ENCODE measurements at places on chromosomes 1 and 21. TPM values are rescaled to one million over a fixed set of nuclear protein-coding genes. Genes with fewer than 3 reads are reported as not detected.

Gene SAMD11
- total RNA-seq = 5.8 TPM

Gene LEFTY2
- total RNA-seq = not detected

Gene KANK4
- not detected for total RNA-seq

Gene ANKRD34A
- 0.29 TPM for total RNA-seq

Gene IL10RB
- total RNA-seq = 26.8 TPM

Gene CD2
- not detected for total RNA-seq

Gene RPS6KA1
- 111 TPM for total RNA-seq

DNA sequence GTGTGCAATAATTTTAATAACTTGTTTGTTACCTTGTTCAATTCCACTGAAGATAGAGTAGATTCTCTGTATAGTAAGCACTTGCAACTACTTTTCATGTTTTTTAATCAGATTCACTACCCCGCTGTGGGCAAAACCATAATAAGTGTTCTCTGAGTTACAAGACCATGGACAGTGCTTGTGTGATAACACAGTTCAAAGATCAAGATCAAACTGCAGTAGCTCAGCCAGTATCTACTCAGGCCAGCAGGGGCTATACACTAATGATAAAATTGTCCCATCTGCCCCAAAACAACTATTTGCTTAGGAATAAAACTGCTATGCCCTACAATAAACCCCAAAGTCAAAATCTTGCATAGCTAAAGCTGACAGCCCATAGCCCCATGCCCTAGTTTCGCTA, 129.6 kb downstream of the LRRC7 start:
- no peaks in the 10 kb centered on the region for H3K27me3 ChIP-seq
- H3K36me3 ChIP-seq = no peaks in the 10 kb centered on the region
- H3K27ac ChIP-seq = no peak overlapping the region
- H3K4me1 ChIP-seq = peaks cover 4% of the 10 kb centered on the region

- H3K4me3 ChIP-seq = no peak overlapping the region
- no peaks in the 10 kb centered on the region for H3K4me1 ChIP-seq
- H3K36me3 ChIP-seq = no peaks in the 10 kb centered on the region
- no peak overlapping the region for H3K27ac ChIP-seq
- no peak for DNase-seq
Observed at GRCh38 chr1:202229376-202229775, 35.8 kb downstream of the LGR6 start.

- peak; percentile 62 for DNase-seq
- H3K27me3 ChIP-seq = no peaks in the 10 kb centered on the region
- no peak overlapping the region for H3K4me3 ChIP-seq
Observed at GRCh38 chr1:48069662-48070395, 72.6 kb upstream of the TRABD2B start.

- DNase-seq = no peak
- H3K4me3 ChIP-seq = no peak overlapping the region
- H3K27me3 ChIP-seq = no peaks in the 10 kb centered on the region
- no peaks in the 10 kb centered on the region for H3K36me3 ChIP-seq
- H3K27ac ChIP-seq = no peak overlapping the region
Observed at GRCh38 chr1:228030451-228031201, 23.8 kb downstream of the WNT3A start.

DNA sequence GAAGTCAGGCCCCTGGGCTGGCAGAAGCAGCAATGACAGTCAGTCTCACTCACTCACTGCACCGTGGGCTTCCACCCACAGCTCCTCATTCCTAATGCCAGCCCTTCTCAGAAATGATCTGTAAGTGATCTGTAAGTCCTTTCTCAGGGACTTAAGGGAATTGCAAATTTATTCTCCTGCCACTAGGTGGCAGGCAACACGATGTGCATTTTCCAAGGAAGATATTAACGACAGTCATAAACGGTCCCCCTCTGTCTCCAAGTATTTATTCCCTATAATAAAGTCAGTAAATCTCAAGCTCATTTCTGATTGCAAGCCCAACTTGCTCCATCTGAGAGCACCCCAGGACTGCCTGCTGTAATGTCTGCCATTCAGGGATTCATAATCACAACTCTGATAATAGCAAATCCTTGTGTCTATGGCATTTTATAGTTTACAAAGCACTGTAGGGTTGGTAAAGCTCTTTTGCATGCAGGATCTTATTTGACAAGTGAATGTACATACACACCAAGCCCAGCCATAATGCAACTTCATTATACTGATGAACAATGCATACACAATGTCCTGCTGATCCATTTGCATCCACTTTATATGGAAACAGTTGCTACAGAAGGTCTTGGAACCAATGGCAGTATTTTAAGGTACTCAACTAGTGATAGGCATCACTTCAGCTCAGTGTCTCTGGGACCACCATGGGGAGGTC, 380.5 kb upstream of the CAMK1G start:
- H3K36me3 ChIP-seq = no peaks in the 10 kb centered on the region
- H3K27ac ChIP-seq = no peak overlapping the region
- H3K4me3 ChIP-seq = no peak overlapping the region

GRCh38 chr1:109669246-109669948, 1.5 kb downstream of the GSTM2 start:
- H3K27ac ChIP-seq = no peak overlapping the region
- H3K36me3 ChIP-seq = no peaks in the 10 kb centered on the region
- no peak for DNase-seq

DNA sequence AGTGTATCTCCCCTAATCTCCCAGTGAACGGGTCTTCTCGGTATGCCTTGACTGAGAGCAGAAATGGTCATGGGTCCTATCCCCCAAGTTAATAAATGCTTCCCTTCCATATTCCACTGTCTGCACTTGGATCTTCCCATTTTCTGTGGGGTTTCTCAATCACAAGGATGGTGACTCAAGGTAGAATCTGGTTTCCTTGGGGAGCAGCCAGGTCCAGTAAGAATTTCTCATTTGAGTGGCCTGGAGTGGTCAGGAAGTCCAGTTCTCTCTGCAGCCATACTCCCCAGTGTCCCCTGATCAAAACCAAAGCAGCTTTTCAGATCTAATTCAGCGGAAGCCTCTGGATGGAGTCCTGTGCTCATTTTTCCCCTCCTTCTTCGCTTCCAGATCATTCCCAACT, 14.8 kb upstream of the SLC27A3 start:
- DNase-seq = no peak
- no peaks in the 10 kb centered on the region for H3K4me1 ChIP-seq
- H3K27me3 ChIP-seq = no peaks in the 10 kb centered on the region
- no peak overlapping the region for H3K4me3 ChIP-seq

DNA sequence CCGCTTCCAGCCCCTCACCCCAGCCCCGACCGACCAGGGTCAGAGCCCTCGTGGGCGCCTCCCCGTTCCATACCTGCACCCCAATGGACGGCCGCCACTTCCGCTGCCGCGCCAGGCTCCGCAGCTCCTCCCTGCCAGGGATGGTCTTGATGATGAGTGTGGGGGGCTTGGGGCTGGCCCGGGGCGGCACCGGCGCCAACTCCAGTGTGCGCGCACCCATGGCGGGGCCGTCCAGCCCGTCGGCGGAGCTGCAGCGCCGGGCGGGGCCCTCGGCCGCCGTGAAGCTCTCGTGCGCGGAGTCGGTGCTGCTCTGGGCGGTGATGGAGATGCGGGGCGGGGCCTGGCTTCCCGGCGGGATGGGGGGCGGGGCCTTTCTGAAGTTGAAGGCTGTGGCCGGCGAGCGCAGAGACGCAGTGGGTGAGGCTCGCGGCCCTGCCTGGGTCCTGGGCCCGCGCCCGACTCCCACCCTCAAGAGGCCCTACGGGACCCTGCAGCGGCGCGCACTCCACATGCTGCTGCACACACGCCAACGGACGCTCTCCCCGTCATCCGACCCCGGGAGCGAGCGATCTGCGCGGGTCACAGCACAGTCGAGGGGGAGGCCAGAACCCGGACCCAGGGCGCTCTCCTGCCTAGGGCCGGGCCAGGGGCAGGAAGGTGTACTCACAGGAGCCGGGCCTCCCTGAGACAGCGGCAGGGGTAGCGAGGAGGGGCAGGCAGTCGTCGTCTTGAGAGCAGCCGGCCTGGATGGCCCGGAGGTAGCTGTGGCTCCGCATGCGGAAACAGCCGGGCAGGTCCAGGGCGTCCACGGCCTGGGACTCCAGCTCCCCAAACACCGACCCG, 26.1 kb upstream of the SMIM12 start:
- H3K36me3 ChIP-seq = no peaks in the 10 kb centered on the region
- H3K27me3 ChIP-seq = peaks cover 26% of the 10 kb centered on the region
- no peak overlapping the region for H3K4me3 ChIP-seq

GRCh38 chr1:43241413-43241836, 28.4 kb upstream of the TMEM125 start:
- H3K4me1 ChIP-seq = peaks cover 9% of the 10 kb centered on the region
- no peaks in the 10 kb centered on the region for H3K36me3 ChIP-seq
- H3K27ac ChIP-seq = no peak overlapping the region
- DNase-seq = peak; percentile 84
- no peak overlapping the region for H3K4me3 ChIP-seq

GRCh38 chr1:206719169-206719839, 34.6 kb downstream of the MAPKAPK2 start:
- H3K4me1 ChIP-seq = peaks cover 57% of the 10 kb centered on the region
- no peak overlapping the region for H3K27ac ChIP-seq
- no peaks in the 10 kb centered on the region for H3K27me3 ChIP-seq
- DNase-seq = no peak

DNA sequence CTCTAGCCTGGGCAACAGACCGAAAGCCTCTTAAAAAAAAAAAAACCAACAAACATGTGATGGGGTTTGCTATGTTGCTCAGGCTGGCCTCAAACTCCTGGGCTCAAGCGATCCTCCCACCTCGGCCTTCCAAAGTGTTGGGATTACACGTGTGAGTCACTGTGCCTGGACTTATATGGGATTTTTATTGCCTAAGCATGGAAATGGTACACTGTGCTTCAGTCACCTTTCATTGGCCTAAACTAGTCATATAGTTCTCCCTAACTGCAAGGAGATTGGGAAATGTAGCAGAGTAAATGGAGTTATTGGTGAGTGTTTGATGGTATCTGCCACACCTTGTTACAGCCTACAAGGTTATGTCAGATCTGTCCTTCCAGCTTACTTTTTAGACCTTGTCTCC, 17.2 kb upstream of the MEF2D start:
- no peaks in the 10 kb centered on the region for H3K4me1 ChIP-seq
- H3K4me3 ChIP-seq = no peak overlapping the region
- peak; percentile 39 for DNase-seq
- H3K27me3 ChIP-seq = no peaks in the 10 kb centered on the region
- no peak overlapping the region for H3K27ac ChIP-seq

- no peak for DNase-seq
- H3K4me3 ChIP-seq = no peak overlapping the region
- H3K4me1 ChIP-seq = no peaks in the 10 kb centered on the region
Observed at GRCh38 chr1:55257958-55258357, 42.8 kb upstream of the USP24 start.

DNA sequence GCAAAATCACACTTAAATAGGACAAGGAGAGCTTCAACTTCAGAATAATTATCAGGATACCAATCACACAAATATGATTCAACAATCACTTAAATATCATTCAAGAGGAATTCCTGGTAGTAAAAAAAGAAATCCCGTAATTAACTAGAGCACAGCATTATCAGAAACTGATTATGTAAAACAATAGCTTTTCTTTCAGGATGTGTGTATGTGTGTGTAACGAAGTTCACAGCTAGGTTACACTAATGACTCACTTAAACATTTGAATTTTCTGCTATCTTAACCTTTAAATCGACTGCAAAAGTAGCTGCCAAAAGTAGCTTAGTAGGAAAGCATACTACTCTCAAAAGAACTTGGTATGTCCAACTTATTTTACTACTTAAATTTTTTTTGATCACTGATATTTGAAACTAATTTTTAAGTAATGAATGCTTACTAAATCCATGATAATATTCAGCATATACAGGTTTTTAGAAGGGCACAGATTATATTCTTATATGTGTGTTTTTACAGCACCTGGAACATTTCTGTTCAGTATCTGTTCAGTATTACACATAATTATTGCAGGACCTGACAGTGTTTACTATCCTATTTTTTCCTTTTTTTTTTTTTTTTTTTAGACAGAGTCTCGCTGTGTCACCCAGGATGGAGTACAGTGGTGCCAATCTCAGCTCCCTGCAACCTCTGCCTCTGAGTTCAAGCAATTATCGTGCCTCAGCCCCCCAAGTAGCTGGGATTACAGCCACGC, 4.2 kb downstream of the RERE start:
- H3K27ac ChIP-seq = no peak overlapping the region
- peaks cover 46% of the 10 kb centered on the region for H3K4me1 ChIP-seq
- H3K36me3 ChIP-seq = no peaks in the 10 kb centered on the region
- H3K27me3 ChIP-seq = no peaks in the 10 kb centered on the region
- H3K4me3 ChIP-seq = no peak overlapping the region

DNA sequence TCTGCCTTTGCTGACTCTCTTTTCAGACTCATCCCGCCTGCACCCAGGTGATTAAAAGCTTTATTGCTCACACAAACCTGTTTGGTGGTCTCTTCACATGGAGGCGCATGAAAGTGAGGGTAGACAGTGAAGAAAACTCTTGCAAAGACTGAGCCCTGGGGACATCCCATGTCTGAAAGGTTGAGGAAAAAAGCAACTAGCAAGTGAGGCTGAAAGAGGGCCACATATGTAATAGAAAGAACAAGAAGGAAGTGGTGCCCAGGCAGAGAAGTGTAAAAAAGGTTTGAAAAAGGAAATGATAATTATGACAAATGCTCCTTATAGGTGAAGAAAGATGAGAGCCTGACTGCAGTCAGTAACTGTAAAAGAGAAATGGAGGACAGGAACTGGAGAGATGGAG, 115.9 kb upstream of the NEK7 start:
- DNase-seq = no peak
- H3K4me1 ChIP-seq = no peaks in the 10 kb centered on the region
- H3K27me3 ChIP-seq = no peaks in the 10 kb centered on the region
- no peak overlapping the region for H3K4me3 ChIP-seq
- H3K36me3 ChIP-seq = no peaks in the 10 kb centered on the region
- no peak overlapping the region for H3K27ac ChIP-seq

DNA sequence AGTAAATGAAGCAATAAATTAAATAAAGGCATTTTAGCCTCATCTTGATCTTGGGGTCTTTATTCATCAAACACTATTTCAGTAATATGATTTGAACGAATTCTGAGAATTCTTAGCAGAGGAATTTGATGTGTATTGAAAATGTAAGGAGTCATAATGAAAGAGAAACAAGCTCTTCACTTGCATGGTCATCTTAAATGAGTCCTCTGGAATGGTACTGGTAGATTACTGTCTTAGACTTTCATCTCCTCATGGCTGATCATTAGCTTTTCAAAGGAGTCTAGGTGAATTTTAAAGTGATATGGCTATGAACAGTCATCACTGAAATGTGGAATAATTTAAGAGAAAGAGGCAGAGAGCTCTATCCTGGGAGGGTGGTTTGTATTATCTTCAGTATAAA, 30.0 kb downstream of the PRRC2C start:
- H3K27me3 ChIP-seq = no peaks in the 10 kb centered on the region
- no peak overlapping the region for H3K4me3 ChIP-seq
- H3K4me1 ChIP-seq = peaks cover 9% of the 10 kb centered on the region
- no peak for DNase-seq

- no peak for DNase-seq
- no peaks in the 10 kb centered on the region for H3K4me1 ChIP-seq
- peaks cover 100% of the 10 kb centered on the region for H3K27me3 ChIP-seq
- no peaks in the 10 kb centered on the region for H3K36me3 ChIP-seq
- H3K4me3 ChIP-seq = no peak overlapping the region
- H3K27ac ChIP-seq = no peak overlapping the region
Observed at GRCh38 chr1:7628273-7628672, 142.8 kb upstream of the VAMP3 start.

- DNase-seq = no peak
- no peaks in the 10 kb centered on the region for H3K27me3 ChIP-seq
- H3K4me1 ChIP-seq = no peaks in the 10 kb centered on the region
- no peak overlapping the region for H3K4me3 ChIP-seq
- no peaks in the 10 kb centered on the region for H3K36me3 ChIP-seq
Observed at GRCh38 chr1:178509414-178510007, 3.4 kb upstream of the TEX35 start.

All from PC-3 (cell line).